ENCODE measurements at places on chromosomes 12 and 14.
A peak's percentile ranks its signal among the peaks of the same experiment; 100 is the strongest.

GRCh38 chr12:118404876-118405521 lies 28.6 kb downstream of the SUDS3 start:
- DNase-seq, result peak; percentile 64

DNA sequence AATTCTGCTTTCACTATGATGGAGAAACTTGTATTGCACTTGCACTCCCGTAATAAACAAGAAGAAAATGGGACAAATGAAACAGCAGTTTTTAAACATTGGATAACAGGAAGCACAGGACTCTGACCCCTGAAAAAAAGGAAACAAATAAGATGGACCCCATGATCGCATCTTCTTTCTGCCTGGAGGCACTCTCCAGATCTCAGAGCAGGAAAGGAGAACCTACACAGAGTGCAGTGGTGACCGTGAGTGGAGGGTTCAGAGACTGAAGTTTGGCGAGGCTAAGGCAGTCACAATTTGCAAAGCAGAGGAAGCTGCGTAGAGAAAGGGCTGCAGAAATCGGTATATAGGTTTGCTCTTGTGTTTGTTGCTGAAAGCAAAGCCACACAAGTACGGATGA lies 6.1 kb upstream of the FGF6 start:
- no peak for DNase-seq

DNA sequence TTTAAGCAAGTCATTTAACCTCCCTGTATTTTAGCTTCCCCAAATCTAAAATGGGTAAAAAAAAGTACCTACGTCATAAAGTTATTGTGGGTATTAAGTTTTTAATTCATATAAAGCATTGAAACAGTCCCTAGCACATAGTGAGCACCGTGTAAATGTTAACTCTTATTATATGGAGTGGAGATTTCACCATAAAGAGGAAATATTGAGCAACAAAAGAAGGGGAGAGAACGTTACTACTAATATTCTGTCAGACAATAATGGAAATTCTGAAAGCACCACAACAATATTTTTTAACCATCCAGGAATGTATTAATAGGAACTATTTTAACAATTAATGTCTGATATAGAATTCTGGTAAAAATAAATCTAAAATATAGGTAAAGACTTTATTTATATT lies 7.8 kb upstream of the CD163L1 start:
- DNase-seq, result no peak

GRCh38 chr14:38121320-38122020 lies 86.2 kb upstream of the SSTR1 start:
- DNase-seq, result no peak

GRCh38 chr12:114673169-114673833 lies 10.7 kb downstream of the TBX3 start:
- DNase-seq, result peak; percentile 89

GRCh38 chr14:69657950-69658355 lies 46.6 kb downstream of the SUSD6 start:
- peak; percentile 60 for DNase-seq

DNA sequence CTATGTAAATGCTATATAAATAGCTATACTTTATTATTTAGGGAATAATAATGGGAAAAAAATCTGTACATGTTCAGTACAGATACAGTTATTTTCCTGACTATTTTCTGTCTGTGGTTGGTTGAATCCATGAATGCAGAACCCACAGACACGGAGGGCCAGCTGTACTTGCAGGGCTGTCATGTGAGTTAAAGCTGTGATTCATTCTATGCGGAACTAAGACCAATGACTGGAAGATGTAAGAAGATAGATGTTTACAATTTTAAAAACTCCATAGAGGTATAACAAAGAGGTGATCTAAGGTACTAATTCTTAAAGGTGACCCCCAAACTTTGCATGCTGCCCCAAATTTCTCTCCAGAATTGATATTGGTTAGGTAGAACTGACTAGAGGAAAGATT lies 14.6 kb downstream of the PCNX4 start:
- peak; percentile 57 for DNase-seq

GRCh38 chr12:49543914-49544815 lies 5.3 kb downstream of the KCNH3 start:
- DNase-seq, result no peak

DNA sequence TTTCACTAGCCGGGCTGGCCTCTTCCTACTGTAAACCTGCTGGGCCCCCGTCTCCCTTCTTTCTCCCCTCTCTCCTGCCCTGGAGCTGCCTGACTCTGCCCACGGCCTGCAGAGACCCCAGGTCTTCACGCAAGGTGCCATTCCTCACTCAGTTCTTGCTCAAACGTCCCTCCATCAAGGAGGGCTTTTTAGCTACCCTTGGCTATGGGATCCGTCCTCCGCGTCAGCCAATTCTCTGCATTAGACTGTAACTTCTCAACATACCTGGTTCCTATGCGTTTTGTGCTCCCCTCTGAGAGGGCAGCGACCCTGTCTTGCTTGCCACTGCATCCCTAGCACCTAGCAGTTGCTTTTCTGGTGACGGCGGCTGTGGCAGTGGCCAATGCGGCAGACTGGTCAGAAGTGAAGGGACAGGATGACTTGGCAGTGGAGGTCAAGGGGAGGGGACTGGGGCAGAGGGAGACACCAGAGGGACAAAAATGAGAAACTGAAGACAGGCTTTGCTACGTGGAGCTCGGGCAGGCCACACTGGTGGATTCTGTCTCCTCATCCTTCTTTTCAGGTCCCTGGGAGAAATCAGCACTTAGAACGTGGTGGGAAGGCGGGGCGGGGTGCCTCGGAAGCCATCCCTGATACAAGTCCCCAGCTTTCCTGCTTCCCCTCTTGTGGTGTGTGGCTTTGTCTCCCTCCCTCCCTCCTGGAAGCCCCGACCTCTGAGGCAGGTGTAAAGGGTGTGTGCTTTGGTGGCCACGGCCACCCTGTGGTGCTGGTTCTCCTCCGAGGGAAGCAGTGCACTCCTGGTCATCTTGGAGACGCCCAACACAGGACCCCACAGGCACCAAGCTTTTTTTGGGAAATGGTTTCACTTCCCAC lies 1.8 kb downstream of the B3GNT4 start:
- no peak for DNase-seq

GRCh38 chr14:67630186-67630585 lies 10.5 kb downstream of the ARG2 start:
- no peak for DNase-seq

GRCh38 chr14:99033951-99034350 lies 238.0 kb downstream of the BCL11B start:
- DNase-seq, result no peak

GRCh38 chr12:16323010-16323409 lies 24.4 kb upstream of the MGST1 start:
- DNase-seq, result peak; percentile 45

DNA sequence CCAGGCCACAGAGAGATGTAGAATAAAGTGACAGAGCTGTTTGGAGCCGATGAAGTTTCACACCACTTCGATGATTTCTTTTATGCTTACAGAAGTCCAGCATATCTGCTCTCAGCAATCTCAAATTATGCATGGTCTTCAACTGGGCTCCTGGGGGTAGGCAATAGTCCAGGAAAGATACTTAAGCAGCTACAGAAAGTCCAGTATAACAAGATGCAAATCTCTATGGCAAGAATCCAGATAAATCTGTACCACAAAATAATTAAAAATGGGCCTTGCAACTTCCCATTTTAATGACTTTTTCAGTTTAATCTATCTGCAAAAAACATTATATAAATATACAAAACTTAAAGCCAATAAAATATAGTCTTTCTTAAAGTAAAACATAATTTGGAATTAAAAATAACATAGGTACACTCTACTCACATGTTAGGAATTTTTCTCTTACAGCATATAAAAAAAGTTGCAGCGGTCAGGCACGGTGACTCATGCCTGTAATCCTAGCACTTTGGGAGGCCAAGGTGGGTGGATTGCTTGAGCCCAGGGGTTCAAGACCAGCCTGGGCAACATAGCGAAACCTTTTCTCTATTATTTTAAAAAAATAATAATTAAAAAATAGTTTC lies 20.5 kb upstream of the RAD51AP1 start:
- peak; percentile 89 for DNase-seq

DNA sequence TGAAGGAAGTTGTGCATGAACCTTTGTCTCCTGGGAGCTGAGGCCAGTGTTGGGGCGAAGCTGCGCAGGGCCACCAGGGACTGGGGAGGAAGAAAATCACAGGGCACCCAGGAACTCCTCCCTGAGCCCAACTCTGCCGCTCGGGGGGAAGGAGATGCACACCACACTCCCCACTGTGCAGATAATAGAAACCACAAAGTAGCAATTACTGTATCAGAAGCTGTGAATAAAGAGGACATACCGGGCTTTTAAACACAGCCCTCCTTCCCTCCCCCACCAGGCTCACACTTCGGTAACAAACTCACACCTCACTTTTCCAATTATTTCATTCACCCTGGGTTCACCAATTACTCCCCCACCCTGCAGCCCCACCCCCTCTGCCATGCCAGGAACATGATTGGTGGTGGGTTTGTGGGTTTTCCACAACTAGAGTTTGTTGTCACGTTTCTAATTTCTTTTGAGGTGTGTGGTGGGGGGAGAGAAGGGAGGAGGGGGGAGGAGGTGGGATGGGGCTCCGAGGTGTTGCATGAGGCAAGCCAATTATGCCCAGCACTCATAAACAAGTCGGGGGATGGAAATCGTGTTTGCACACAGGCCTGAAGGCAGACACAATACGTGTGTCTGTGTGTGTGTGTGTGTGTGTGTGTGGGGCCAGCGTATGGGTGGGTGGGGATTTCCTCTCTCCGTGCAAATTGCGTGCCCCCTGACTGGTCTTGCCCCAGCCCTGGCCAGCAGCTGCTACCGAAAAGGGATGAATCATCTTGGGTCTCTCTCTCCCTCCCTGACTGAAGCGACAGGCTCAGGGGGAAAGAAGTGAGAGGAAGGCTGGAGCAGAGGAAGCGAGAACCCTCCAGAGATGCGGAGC lies 103.3 kb downstream of the RBM19 start:
- DNase-seq, result peak; percentile 79

DNA sequence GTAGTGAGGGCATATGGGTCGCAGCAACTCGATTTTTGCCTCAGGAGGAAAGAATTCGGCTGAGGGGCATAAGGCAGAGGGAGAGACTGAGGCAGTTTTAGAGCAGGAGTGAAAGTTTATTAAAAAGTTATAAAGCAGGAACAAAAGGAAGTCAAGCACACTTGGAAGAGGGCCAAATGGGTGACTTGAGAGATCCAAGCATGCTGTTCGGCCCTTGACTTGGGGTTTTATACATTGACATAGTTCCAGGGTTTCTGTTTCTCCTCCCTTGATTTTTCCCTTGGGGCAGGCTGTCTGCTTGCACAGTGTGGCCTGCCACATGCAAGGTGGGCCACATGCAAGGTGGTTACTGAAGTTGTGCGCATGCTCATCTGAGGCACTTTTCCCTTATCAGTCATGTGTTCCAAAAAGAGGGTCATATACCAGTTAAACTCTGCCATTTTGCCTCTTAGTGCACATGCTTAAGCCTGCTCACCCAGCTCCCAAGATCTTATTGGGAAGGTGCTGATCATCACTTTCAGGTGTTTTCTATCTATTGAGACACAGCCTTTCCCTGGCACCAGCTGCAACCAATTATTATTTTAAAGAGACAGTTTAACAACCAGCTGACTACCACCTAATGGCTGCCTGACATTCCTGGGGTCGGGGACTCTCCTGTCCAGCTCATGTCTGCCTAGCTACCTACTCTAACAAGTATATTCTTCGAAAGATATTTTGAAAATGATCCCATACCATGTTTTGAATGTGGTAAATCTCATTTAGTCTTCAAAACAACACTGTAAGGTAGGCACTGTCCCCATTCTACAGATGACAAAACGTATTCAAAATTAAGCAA lies 19.9 kb downstream of the PTGER2 start:
- DNase-seq, result no peak

DNA sequence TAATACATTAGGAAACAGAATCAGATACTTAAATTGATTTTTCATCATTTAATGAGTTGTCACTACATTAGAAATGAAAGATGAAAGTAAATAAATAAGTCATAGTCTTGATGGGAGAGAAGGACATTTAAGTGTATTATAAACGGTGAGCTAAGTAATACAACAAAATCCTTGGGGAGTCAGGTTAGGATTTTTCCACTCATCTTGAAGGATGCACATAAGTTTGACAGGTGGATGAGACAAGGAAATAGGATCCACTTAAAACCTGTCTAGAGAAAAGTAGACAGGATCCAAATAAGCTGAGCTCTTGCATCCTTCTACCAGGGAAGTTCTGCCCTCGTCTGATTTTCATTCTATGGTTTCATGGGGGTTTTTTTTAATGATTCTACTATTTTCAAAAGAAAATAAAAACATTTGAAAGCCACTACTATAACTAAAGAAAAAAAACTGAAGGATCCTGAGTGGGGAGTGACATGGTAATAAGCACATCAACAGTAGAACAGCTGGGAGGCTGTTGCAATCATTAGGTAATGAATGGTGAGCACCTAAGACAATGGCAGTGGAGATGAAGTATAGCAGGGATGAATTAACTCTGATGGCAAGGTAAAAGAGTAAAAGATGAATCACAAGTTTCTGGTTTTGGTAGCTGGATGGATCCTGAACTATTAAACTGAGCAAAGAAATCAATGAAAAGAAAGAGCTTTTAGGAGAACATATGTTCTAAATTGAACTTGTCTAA lies 17.0 kb downstream of the CEP128 start:
- no peak for DNase-seq

DNA sequence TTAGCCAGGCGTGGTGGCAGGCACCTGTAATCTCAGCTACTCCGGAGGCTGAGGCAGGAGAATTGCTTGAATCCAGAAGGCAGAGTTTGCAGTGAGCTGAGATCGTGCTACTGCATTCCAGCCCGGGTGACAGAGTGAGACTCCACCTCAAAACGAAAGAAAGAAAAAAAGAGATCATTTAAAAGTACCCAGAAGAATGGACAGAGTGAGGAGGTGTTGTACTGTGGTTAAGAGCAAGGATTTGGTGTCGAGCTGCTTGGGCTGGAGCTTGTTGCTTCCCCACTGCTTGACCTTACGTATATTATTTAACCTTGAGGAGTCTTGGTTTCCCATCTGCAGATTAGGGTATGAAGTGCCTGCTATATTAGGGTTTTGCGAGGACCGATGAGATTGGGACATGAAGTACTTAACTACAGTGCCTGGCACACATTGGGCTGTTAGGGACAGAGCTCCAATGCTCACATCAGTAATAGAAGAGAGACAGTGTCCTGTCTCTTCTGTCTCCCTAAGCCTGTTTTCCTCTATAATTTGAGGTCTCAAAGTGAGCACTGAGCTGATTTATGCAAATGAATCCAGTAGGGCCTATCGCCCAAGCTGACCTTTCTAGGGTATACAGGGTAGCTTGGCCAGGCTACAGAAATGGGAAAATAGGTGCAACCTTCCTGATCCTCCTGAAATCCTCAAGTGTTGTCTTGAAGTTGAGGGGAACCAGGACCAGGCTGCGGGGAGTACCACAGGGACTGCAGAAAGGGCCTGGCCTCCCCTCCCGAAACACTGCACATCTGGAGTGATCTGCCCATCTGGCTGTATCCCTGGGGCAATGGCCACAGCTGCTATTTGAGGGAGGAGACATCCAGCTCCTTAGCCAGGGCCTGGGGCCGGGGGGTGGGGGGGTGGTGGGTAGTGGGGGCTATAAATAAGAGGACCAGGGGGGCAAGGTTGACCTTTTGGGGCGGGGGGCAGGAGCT lies 8.6 kb upstream of the HDAC7 start:
- no peak for DNase-seq

GRCh38 chr14:102138535-102138934 lies 1.2 kb upstream of the WDR20 start:
- DNase-seq, result no peak

All from astrocyte of the spinal cord (primary cell).